Activated CD8-positive, alpha-beta T cell treated with anti-CD3 and anti-CD28 coated beads, Interleukin-2, amount 10 ng/mL, durations not matched to agents 7 days and 5 days (primary cell): ENCODE measurements at places on chromosomes 1 and 21. TPM values are rescaled to one million over a fixed set of nuclear protein-coding genes. Genes with fewer than 3 reads are reported as not detected.

The LCE2A gene
- not detected for total RNA-seq

The DNAJB4 gene
- total RNA-seq: 10.5 TPM

- no peak for DNase-seq
These were observed 41.7 kb upstream of the ANGPTL1 start for GRCh38 chr1:178912597-178912996.

DNA sequence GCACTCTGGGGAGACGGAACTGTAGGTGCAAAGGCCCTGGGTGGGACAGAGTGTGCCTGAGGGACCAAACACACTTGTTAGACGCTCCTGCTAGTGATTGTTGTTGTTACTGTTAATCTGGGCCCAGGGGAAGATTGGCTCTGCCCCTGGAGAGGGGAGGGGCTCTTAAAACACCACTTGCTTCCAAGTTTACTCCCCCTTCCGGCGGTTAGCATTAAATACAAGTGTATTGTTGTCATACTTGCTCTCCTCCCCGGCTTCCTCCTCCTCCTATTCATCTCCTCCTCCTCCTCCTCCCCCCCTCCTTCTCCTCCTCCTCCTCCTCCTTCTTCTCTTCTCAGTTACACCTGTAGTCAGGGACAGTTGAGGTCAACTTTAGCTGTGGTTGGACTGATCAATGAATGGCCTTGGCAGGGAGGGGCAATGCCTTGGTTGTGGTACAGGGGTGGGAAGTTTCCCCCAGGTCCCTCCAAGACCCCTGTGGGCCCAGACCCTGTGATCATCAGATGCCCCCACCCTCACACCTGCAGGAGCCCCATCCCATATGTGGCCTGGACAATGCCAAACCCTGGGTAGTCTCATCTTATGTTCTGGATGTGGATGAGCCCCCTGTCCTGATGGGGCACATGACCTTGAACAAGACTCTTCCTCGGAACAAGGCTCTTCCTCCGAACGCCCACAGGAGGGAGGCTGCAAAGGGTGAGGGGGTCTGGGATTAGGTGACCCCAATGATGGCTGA, 217.3 kb downstream of the PTPRU start:
- DNase-seq: peak; percentile 21

GRCh38 chr21:24223624-24224023, 1383.7 kb downstream of the MRPL39 start:
- no peak for DNase-seq

DNA sequence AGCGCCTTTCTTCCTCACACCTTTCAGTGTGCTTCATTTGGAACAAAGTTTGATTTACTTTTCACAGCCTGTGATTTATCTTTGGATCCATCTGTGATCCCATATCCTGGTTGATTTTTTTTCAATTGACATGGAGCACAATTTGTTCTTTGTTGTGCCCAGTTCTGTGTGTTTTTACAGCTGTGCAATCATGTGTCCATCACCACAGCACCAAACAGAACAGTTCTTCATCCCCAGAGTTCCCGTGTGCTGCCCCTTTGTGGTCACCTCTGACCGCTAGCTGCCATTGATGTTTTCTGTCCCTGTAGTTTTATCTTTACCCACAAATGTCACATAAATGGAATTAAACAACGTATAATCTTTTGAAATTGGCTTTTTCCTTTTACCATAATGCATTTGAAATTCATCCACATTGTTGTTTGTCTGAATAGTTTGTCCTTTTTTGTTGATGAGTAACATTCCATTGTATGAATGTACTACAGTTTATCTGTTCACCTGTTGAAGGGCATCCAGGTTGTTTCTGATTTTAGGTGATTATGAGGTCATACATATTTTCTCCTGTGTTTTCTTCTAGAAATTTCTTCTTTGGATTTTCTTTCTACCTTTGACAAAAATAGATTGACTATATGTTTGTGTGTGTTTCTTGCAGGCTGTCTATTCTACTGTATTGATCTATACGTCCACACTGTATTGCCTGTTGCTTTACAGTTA, 17.4 kb downstream of the MIGA1 start:
- no peak for DNase-seq

GRCh38 chr1:87224201-87224600, 104.5 kb upstream of the LMO4 start:
- no peak for DNase-seq
